ENCODE measurements at places on chromosomes 12 and 14. TPM values are rescaled to one million over a fixed set of nuclear protein-coding genes. Genes with fewer than 3 reads are reported as not detected.
A peak's percentile ranks its signal among the peaks of the same experiment; 100 is the strongest.

GRCh38 chr12:38711054-38711453, 194.3 kb downstream of the CPNE8 start:
- DNase-seq, result no peak

The NAA25 gene
- total RNA-seq, result 57.6 TPM

GRCh38 chr12:116423094-116423493, 136.1 kb upstream of the MAP1LC3B2 start:
- DNase-seq, result peak; percentile 79

The MYF5 gene
- not detected for total RNA-seq

DNA sequence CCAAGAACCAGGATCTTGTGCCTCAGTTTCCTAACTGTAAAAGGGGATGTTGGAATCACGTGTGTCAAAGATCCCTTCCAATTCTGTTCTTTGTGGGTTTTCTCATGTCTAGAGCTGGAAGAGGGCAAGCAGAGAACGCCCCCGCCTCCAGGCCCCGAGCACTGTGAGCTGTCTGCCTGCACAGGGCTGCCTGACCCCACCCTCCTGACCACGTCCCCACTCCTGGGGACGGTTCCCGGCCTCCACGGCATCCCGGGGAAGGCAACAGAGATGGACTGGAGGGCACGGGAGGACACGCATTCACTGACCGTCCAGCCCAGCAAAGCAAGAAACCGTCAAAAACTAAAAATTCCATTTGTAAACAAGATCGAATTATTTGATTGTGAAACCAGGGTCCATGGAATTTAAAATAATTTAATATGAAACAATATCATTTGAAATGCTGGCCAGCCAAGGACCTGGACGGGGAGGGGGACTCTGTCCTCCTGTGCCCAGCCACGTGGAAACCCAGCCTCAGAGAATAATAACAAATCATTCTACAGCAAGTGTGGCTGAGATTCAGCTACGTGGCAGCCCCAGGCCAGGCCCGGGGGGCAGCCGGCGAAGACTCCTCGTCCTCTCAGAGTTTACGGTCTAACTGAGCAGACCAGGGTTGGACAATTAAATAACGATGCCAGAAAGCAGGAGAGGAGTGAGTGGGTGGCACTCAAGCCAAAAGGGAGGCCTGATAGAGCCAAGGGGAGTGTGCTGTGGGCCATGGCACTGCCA, 87.3 kb upstream of the DIO3 start:
- DNase-seq, result peak; percentile 8

DNA sequence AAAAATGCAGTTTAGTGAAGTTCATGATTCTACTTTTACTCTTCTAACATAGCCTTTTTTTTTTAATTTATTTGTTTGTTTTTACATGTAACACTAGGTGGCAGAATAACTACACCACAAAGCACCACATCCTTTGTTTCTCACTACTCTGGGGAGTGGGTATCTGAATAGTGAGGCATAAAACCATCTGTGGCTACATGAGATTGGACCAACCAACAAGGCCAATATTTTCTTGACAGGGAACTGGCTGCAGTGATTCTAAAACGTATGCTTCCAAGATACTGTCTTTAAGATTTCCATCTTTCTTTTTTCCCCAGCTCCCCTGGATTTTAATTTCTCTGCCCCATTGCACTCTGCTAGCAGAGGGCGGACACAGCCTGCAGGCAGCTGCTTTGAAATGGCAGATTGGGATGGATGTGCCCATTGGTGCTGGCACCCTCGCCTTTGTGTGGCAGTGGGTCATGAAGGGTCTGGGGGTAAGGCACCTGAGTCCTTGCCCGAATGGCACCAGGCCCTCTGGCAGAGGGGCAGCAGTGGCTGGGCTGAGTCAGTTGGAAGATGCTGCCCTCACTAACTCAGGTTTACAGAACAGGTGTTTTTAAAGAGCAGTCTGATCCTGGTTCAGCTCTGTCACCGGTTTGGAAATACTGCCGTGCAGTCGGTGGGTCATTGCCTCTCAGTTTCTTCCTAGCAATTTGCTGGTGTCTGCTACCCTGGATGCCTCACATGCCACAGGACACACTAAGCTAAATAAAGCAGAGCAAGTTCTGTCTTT, 429.1 kb downstream of the RAD51B start:
- DNase-seq, result no peak

DNA sequence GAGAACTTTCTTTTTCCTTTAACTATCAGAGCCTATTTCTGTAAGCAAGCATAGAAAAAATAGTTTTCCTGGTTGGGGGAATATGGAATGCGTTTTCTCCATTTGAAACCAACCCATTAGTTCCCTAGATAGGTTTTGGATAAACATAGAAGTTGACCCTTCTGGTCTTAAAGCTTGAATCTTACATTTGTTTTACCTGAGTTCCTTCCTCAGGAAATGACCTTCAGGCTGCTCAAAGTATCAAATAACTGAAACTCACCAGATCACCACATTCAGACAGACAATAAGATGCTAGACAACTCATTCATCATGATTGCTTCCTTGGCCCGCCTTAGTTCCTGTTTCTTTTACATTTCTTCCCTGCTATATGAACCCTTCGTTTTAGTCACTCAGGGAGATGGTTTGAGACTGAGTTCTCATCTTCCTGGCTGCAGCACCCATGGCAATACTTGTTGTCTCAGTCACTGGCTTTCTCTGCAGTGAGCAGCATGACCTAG, 52.2 kb downstream of the LRP6 start:
- peak; percentile 6 for DNase-seq

GRCh38 chr14:93914278-93914677, 12.9 kb upstream of the FAM181A start:
- DNase-seq, result no peak

DNA sequence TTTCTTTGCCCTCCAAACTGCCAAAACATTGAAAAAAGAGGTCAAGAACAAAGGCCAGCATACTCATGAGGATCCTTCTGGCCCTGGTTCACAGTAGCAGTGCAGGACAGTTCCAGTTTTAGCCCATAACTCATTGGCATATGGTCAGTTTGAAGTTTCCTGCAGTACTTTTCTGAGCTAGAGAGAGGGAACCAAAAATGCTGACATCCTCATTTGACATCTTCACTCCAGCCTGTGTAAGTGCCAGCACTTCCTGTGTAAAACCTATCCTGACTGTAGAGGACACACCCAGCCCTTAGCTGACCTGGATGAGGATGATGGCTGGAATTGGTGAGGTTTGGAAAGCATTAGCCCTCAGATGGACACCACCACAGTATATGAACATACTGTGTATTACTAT, 84.1 kb downstream of the FGD4 start:
- DNase-seq, result no peak

The ASCL1 gene
- total RNA-seq, result 0.45 TPM

DNA sequence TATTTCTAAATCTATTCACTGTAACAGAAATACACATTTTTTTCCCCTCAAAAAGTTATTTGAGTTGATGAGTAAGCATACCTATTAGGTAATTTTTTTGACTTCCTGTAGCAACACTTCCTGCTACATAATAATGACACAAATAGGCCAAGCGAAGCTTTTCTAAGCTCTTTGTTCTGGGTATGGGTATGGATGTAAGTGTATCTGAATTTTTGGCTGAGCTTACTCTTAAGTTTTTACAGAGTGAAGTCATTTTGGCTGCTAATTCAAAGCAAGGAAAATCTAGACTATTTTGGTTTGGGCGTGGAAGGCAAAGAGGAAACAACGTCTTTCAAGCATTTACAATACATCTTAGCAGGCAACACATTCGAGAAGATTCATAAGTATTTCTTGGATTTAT, 1206.0 kb upstream of the FLRT2 start:
- DNase-seq, result peak; percentile 45

The SLC6A15 gene
- not detected for total RNA-seq

DNA sequence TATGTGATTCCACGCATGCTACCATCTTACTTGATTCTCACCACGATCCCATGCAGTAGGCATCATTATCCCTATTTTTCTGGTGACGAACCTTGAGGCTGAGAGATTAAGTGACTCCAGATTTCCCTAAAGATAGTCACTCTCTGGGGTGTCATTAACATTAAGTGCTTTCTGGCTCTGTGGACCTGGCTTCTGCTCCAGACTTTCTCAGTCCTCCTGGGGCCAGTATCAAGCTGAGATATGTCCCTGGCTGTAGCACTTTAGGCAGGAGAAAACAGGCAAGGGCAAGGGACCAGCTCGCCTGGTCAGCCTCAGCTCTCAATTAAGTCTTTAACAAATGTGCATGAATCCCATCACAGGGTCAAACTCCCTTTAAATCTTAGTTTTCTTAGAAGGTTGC, 38.3 kb upstream of the PRB2 start:
- DNase-seq, result no peak

- DNase-seq, result no peak
These were observed 247.1 kb downstream of the SPTSSA start for GRCh38 chr14:34214961-34215360.

- DNase-seq, result peak; percentile 34
These were observed 45.8 kb upstream of the CNTN1 start for GRCh38 chr12:40646456-40646855.

DNA sequence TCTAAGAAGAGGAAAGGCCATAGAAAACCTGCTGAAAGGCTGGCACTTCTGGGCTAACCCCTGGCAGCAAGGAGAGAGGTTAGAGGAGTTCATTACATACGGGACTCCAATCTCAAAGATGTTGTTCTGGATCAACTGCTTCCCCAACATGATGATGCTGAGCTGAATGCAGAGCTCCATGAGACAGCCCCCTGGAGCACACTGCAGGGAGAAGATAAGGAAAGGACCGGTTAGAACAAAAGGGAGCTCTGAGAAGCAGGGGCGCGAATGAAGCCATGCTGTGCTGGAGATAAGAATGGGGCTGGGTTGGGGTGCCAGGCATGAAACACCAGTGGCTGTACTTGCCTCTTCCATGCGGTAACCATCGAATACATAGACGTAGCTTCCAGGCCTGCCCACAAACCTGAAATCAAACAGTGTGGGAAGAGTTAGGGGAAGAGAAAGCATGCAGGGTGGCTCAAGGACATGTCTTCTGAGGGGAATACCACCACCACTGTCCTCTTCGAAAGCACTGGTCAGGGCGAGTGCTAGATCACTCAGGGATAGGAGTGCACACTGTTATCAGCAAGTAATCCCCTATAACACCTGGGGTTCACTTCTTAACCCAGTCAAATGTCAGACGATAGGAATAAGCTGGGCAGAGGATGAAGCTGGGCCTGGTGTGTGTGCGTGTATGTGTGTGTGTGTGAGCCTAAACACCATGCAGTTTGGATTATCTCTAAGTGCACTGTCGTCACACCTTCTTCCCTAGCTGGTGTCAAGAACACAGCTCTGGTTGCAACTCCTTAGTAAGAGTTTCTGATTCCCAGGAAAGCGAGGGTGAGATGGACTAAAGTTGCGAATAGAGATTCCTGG, 180.9 kb downstream of the NTF3 start:
- DNase-seq, result no peak

- DNase-seq, result no peak
These were observed 31.0 kb upstream of the NPFF start for GRCh38 chr12:53538209-53538689.

- DNase-seq, result no peak
These were observed 134.7 kb downstream of the GPR135 start for GRCh38 chr14:59330455-59330854.

The ENDOU gene
- not detected for total RNA-seq

GRCh38 chr12:132608231-132609171, 1.9 kb downstream of the LRCOL1 start:
- no peak for DNase-seq

GRCh38 chr12:113314121-113314529, 20.8 kb downstream of the SLC8B1 start:
- no peak for DNase-seq

The CIDEB gene
- 11.2 TPM for total RNA-seq

The RND1 gene
- 21.0 TPM for total RNA-seq

DNA sequence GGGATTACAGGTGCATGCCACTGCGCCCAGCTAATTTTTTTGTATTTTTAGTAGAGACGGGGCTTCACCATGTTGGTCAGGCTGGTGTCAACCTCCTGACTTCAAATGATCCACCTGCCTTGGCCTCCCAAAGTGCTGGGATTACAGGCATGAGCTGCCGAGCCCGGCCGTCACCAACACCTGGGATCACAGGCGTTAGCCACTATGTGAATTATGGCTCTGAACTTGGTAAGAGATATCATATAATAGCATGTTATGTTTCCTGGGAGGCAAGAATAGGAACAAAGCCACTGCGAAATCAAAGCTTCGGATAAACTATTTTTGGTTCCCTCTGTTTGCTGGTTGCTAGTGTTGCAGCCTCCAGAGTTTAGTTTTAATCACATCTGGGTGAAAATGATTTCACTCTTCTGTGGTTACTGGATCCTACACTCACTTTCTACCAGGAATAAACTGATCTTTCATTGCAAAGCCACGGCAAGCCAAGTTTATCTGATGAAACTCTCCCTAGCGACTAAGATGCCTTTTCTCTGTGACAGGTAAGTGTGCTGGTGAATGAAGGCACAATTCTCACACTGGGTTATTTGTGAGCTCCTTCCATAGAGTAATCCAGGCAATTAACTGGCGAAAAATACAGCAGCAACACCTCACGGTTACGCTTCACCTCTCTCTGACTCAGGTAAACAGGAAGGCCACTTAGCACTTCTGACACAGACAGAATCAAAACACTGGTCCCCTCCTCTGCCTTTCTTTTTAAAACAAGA, 16.7 kb downstream of the SNRNP35 start:
- no peak for DNase-seq

DNA sequence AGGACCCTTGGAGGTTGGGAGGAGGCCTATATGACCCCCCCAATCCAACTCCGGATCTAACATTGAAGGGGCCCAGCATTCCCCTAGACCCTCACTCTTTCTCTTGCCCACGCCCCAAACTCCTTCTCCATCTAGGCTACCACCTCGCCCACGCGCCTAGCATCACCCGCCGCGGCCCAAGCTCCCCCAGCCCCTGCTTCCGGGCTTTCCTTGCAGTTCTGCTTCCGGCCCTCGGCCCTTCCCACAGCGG, 445 bp downstream of the CERS5 start:
- DNase-seq, result no peak

- no peak for DNase-seq
These were observed 239.6 kb downstream of the ZFP36L1 start for GRCh38 chr14:68553311-68553710.

- no peak for DNase-seq
These were observed 6.8 kb upstream of the TMED10 start for GRCh38 chr14:75183225-75183624.

GRCh38 chr12:32533971-32534590, 134.7 kb downstream of the FGD4 start:
- DNase-seq, result peak; percentile 91
